ENCODE measurements at places on chromosomes 6 and 20.
A peak's percentile ranks its signal among the peaks of the same experiment; 100 is the strongest.

- no peak for DNase-seq
Measured at GRCh38 chr20:63940472-63941266, 15.5 kb downstream of the UCKL1 start.

DNA sequence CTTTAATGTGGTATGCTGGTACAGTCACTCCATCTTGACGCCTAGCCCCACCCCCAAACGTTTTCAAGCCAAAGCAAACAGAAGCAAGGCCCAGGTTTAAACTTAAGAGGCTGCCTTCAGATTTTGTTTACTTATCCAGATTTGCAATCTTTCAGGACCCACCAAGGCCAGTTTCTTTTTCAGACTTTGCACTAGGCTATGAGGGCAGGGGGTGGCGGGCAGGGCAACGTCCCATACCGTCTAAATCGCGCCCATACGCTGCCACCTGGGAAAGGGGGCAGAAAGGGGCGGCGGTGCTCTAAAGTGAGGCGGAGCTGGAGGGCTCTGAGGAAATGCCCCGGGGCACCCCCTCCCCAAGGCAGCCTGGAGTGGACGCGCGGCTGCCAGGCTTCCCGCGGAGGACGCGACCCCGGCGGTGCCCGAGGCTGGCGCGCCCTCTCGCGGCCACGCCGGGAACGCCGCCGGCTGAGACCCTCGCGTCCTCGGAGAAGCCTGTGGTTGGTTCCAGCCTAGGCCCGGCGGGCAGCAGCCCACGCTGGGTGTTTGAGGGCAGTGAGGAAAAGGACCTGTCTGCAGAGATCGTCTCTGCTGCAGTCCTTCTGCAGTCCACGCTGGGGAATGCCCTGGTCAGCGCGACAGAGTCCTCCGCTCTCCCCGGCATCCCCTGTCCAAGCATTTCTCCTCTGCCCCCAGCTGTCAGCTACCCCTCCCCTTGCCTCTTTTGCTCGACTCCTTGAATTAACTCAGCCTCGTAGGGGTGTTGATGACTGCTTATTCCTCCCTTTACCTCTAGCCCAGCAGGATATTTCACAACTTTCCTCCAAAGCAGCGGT is 129.2 kb upstream of the PRND start:
- DNase-seq = peak; percentile 36

DNA sequence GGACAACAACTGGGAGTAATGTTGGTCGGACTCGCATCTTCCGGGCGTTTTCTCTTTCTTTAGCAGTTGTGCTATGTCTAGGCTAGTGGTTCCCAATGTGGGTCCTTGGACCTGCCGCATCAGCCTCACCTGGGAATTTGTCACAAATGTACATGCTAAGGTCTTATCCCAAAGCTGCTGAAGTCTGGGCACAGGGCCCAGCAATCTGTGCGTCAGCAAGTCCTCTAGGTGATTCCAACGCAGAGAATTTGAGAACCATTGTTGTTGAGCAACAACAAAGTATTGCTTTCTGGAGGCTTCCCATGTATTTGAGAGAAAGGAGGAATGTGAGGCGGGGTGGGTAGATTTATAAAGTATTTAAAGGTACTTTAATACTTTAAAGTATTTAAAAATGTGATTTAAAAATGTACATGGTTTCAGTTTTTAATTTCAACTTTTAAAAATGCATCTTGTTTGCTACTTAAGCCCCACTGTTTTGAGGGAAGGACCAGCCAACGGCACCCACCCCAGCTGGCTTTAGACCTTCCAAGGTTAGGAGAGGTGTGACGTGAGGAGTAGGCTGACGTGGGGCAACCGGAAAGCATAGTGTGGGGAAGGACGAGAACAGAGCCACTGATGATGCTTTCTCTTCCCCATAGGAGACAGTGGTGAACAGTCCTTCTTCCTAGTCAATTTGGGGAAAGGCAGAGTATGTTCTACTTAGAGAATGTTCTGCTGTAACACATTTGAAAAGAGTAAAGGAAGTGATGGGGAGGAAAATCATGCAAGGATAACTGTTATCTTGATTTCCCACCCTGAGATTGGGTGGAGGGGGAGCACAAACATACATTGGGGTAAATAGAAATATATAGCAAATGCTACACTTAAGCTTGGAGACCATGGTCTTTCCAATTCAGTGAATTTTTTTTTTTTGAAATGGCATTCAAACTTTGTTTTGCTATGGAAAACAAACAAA is 4.3 kb downstream of the UST start:
- DNase-seq = peak; percentile 56

GRCh38 chr6:16999491-17000436 is 102.1 kb upstream of the STMND1 start:
- DNase-seq = no peak

DNA sequence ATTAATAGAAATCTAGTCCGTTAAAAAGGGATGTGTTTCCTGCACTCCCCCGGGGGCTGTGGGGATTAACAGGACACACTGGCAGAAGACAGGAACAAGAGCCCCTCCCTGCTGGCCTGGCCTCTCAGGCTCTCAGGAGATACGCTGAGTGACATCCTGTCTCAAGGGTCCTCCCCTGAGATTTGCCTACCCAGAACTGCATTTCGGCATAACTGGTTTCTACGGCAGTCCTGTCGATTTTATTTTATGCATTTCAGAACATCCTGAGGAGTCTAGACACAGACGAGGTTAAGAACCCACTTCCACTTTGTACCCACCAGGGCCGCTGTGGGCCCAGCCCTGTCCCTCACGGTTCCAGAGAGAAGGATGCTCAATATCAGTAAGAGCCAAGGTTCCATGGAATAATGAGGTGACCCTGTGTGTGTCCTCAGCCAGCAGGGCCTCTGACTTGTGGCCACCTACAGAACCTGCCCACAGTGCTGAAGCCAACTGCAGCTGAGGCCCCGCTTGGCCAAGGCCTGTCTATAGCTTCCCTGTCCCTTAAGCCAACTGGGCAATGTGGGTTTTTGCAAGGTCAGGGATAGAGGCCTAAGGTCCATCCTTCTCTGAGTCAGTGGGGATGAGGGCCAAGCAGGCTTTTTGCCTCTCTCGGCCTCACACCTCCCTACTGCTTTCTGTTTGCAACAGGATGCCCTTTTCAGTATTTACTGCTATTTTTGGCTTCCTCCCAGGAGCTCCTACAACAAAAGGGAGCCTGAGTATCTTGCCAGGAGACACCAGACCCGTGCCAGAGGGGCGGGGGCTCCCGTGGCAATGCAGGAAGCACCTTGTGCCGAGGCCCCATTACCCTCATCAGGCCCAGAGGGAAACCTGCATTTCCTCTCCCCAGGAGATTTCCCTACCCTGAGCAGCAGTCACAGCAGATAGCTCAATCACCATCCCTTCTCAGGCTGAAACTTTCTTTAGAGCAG is 14.7 kb downstream of the UQCC2 start:
- peak; percentile 50 for DNase-seq

GRCh38 chr6:127618729-127619128 is 41.8 kb downstream of the C6orf58 start:
- no peak for DNase-seq
